Activated CD4-positive, alpha-beta memory T cell treated with anti-CD3 and anti-CD28 coated beads, Interleukin-2, amount 10 ng/mL, durations not matched to agents 7 days and 5 days (primary cell): ENCODE measurements at places on chromosomes 6 and 20. TPM values are rescaled to one million over a fixed set of nuclear protein-coding genes. Genes with fewer than 3 reads are reported as not detected.

CAP2 gene
- not detected for total RNA-seq

PSORS1C2 gene
- not detected for total RNA-seq

CALHM6 gene
- total RNA-seq: 13.1 TPM

EYS gene
- not detected for total RNA-seq

EIF6 gene
- total RNA-seq: 86.1 TPM

ADTRP gene
- 5.5 TPM for total RNA-seq

MUC21 gene
- not detected for total RNA-seq

SGK2 gene
- not detected for total RNA-seq

PDE10A gene
- total RNA-seq: not detected

LPA gene
- total RNA-seq: not detected

RIPOR3 gene
- total RNA-seq: not detected

- H3K4me1 ChIP-seq: peaks cover 13% of the 10 kb centered on the region
- peaks cover 23% of the 10 kb centered on the region for H3K27me3 ChIP-seq
- no peak for DNase-seq
- no peak overlapping the region for H3K27ac ChIP-seq
Measured at GRCh38 chr6:131132360-131132759, 2.9 kb upstream of the AKAP7 start.

- H3K36me3 ChIP-seq: peaks cover 22% of the 10 kb centered on the region
- peak overlapping the region; percentile 6 for H3K27ac ChIP-seq
- H3K27me3 ChIP-seq: no peaks in the 10 kb centered on the region
- peak overlapping the region; percentile 78 for H3K4me3 ChIP-seq
- peaks cover 28% of the 10 kb centered on the region for H3K4me1 ChIP-seq
Measured at GRCh38 chr6:73263570-73263909, 544 bp upstream of the KHDC1 start.

GRCh38 chr6:116369964-116370759 lies 585 bp upstream of the DSE start:
- no peak overlapping the region for H3K27ac ChIP-seq
- H3K27me3 ChIP-seq: peaks cover 20% of the 10 kb centered on the region
- no peaks in the 10 kb centered on the region for H3K36me3 ChIP-seq

DNA sequence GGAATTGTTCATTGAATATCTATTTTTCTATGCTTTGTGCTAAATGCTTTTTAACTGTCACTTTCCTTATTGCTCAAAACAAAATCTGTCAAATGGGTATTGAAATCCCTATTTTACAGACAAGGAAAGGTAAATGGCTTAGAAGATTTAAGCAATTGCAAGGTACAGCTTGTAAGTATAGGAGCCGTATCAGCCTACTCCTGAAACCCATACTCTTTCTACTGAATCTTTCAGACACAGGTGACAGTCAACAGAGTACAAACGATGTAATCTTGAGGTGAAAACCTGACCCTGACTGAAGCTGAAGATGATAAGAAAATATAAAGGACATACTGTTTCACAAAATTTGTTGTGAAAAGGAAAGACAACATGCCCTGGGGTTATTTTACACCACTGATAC lies 7.0 kb upstream of the COX7A2 start:
- peaks cover 2% of the 10 kb centered on the region for H3K4me1 ChIP-seq
- H3K27me3 ChIP-seq: peaks cover 13% of the 10 kb centered on the region
- no peak for DNase-seq
- H3K27ac ChIP-seq: no peak overlapping the region
- H3K4me3 ChIP-seq: no peak overlapping the region

DNA sequence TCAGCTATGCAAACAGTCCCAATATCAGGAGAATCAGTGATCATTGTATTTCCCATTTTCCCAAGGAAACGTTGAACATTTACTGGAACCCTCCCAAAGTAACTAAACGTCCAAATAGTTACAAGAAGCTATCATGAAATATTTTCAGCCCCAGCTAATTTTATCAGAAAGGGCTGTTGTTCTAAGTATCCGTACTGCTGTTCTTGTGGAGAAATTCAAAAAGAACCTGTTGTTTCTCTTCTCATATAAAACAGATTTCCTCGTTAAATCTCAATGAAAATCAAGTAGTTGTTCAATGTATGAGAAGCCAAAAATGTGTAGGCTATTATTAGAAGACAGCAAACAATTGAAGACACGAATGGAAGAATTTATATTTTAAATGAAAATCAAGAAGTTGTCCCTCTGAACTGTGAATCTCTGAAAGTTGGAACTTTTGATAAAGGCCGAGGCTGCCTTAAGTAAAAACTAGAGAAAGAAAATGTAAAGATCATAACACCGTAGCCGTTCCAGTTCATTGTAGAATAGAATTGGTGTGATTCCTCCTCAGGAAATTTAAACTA lies 107.7 kb downstream of the HFE start:
- H3K36me3 ChIP-seq: peaks cover 35% of the 10 kb centered on the region
- peak overlapping the region; percentile 93 for H3K4me3 ChIP-seq
- H3K27ac ChIP-seq: peak overlapping the region; percentile 96
- DNase-seq: no peak
- H3K4me1 ChIP-seq: peaks cover 37% of the 10 kb centered on the region

DNA sequence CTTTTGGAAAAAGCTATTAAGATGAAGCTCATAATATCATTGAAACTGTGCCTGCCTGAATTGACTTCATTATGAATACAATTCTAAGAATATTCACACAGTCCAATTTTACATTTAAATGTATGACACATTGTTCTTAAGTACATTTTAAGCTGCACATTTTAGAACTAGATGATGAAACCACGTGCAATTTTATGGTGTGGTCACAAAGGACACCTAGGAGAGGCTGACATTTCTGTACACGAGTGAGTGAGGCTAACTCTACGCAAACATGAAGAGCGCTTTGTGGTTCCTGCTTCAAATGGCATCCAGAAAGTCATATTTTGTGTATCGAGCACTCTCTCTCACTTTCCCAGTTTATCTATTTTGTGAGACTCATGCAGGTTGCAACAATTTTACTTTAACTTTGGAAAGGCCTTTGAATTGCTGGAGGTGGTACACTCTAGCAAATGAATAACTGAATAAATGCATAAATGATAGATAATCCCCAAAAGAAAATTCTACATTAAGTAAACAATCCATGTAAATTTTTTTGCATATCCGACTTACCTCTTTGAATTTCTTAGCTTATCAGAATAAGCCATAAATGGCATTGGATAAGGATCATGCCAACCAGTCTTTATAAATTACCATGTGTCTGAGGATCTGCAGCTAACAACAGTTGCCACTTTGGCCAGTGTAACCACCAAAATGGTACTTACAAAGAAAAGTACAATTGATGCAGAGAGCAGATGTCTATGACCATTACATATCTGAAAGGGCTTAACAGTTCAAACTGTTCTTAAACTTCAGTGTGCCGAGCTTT lies 97.3 kb downstream of the NRSN1 start:
- H3K4me1 ChIP-seq: no peaks in the 10 kb centered on the region
- no peak overlapping the region for H3K27ac ChIP-seq
- DNase-seq: no peak
- H3K4me3 ChIP-seq: no peak overlapping the region

- peaks cover 25% of the 10 kb centered on the region for H3K36me3 ChIP-seq
- H3K4me3 ChIP-seq: no peak overlapping the region
- peaks cover 2% of the 10 kb centered on the region for H3K27me3 ChIP-seq
- no peak for DNase-seq
- no peak overlapping the region for H3K27ac ChIP-seq
Measured at GRCh38 chr6:100506651-100507050, 41.9 kb upstream of the SIM1 start.

DNA sequence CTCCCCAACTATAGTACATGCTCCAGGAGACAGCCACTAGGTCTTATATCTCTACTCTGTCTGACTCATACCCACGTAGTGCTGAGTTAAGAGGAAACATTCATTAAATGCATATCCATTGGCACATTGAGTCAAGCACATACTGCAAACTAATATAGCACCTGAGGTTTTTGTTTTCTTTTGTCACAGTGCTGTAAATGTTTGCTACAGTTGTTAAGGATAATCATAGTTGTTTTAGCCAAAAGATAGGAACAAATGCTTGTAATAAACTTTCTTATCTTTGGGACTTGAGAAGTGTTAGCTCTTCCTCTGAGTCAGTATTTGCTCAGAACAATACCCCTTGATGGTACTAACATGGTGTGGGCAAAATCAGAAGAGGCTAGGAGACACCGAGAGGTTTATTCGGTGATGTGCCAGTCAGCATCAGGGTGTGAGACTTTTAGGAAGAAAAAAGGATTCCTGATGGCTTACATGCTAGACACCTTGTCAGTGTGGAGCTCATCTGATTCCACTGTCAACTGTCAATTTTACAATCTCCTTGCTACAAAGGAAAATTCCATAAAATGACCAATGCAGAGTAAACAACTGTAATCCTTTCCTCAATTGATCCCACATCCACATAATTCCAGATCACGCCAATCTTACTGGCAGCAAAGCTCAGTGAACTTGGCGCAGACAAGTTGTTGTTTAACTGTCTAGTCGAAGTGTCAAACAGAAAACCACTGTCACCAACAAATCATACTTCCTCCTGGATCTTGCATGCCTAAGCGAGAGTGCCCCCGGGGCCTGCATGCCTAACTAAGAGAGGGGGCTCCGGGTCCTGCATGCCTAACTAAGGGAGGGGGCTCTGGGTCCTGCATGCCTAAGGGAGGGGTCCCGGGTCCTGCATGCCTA lies 36.1 kb downstream of the ELOVL2 start:
- H3K4me3 ChIP-seq: no peak overlapping the region
- H3K27me3 ChIP-seq: peaks cover 19% of the 10 kb centered on the region
- no peak overlapping the region for H3K27ac ChIP-seq
- peaks cover 3% of the 10 kb centered on the region for H3K4me1 ChIP-seq

DNA sequence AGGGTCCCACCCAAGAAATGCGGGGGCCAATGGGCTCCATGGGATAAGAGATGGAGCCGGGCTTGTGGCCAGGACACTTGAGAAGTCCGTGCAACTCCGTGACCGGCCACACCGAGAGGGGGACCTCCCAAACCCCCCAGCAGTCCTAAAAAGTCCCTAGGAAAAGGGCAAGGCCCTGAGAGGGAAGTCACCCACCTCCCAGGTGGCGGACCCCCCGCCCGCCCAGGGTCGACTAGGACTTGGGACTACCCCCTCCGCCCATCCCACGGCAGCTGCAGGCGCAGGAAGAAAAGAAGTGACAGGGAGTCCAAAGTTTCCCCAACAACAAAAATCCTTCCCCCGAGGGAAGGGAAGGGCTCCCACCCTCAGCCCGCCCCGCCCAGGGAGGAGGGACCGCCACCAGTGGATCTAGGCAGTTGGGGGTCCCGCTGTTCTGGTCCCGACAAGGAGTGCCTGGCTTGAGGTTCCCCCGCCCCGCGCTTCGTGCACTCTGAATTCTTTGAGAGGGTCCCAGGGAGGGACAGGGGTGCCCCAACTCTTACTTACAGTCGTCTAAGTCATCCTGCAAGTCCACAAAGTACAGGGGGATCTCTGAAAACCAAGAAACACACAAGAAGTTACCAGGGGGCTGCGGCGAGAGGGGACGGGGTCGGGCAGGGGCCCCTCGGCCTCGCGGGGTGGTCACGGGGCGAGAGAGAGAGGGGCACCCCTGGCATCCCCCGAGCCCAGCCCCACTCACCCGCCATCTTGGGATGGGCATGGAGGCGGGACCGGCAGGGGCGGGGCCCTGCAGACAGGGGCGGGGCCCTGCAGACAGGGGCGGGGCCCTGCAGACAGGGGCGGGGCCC lies 611 bp upstream of the RAB22A start:
- peak overlapping the region; percentile 76 for H3K4me3 ChIP-seq
- H3K27me3 ChIP-seq: no peaks in the 10 kb centered on the region
- H3K4me1 ChIP-seq: peaks cover 66% of the 10 kb centered on the region
- peaks cover 49% of the 10 kb centered on the region for H3K36me3 ChIP-seq
- peak; percentile 73 for DNase-seq
